ENCODE measurements at places on chromosomes 16 and 17.

DNA sequence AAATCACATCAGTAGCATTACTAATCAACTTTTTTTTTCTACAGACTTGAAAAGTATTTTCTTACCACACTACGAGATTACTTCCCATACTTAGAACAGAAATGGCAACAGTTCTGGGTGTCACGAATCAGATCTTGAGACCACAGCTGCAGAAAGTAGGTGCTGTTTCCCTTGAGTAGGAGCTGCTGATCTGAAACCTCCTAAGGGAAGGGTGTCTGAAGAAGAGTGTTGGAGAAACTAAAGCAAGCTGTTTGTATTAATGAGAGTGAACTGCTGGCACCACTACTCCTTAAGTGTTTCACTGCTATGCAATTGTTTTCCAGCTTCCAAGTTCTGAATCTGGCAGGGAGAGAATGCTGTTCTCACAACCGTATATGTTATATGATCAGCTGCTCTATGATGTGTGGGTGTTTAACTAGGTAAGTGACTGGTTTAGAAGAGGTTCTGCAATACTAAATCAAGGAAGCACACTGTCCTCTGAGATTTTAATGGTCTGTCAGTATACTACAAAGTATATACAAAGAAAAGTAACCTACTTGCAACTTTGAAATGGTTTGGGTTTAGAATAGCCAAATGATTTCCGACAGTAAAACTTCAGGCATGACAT is 3.3 kb downstream of the ZNF652 start:
- no peak for DNase-seq

DNA sequence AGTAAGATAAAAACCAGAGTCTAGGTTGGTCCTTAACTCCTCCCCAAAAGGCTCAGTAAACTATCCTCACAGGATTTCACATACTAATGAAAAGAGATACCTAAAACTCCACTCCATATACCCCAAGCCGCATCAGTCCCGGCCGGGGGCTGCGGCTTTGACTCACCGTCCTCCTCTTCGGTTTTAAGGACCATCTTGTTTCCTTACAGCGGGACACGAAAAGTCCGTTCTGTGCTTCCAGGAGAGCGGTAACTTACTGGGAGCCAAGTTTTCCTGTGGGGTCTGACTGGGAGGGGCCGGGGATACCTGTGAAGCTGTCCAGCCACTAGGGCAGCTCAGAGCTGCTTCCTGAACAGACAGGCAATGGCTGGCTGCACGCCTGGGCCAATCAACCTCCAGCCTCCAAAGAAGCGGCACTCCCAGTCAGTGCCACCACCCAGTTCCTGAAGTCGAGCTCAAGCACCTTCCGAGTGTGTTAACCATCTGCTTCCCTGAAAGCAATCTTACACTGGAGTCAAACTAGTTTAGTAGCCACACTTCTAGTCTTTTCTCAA is 45.5 kb downstream of the CYTH1 start:
- DNase-seq = peak; percentile 47

- DNase-seq = no peak
Measured at GRCh38 chr17:37713028-37713431, 31.8 kb downstream of the HNF1B start.

DNA sequence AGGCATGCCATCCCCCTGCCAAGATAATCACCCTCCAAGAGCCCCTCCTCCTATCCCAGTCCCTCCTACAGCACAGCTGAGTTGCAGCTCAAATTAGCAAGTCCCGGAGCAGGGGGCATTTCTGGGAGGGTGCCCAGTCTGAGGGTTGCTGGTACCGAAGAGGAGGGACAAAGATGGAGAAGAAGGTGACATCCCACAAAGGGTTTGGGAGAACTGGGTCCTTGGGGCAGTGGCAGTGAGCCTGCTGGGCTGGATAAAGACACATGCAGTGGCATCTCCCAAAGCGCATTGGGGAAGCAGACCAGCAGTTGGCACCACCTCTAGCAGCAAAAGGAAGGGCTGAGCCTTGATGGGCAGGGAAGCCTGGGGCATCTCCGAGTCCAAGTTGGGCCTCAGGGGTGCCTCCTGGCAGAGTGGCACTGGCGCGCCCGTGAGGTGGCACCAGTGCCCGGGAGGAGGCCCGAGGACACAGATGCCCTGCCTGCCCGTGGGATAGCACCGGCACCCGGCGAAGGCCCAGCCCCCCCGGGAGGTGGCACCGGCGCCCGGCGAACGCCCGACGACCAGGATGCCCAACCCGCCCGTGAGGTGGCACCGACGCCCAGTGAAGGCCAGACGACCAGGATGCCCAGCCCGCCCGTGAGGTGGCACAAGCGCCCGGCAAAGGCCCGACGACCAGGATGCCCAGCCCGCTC is 622 bp downstream of the TOM1L2 start:
- DNase-seq = peak; percentile 20

GRCh38 chr17:69907132-69907847 is 167.7 kb upstream of the KCNJ16 start:
- no peak for DNase-seq

DNA sequence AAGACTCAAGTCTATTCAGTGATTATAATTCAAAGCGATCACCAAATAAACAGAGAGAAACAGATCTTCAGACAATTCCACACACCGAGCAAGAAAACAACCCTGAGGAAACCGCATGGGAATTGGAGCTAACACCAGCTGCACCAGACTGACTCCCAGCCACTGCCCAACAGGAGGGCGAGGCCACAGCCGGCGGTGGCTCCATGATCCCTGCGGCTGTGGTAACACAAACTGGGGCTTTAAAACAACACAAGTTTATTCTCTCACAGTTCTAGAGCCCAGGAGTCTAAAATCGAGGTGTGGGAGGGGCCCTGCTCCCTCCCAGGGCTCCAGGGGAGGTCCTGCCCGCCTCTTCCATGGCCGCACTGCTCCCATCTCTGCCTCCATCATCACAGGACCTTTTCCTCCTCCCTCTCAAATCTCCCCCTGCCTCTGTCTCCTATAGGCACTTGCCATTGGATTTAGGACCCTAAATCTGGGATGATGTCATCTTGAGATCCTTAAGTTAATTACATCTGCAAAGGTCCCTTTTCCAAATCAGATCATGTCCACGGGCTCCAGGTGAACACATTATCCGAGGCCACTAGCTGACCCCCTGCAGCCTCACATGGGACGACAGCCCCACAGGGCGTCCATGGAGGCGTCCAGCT is 9.7 kb upstream of the HEXD start:
- no peak for DNase-seq

GRCh38 chr17:6422654-6423241 is 12.2 kb downstream of the AIPL1 start:
- DNase-seq = no peak
